ENCODE measurements at places on chromosomes 3 and 15.

DNA sequence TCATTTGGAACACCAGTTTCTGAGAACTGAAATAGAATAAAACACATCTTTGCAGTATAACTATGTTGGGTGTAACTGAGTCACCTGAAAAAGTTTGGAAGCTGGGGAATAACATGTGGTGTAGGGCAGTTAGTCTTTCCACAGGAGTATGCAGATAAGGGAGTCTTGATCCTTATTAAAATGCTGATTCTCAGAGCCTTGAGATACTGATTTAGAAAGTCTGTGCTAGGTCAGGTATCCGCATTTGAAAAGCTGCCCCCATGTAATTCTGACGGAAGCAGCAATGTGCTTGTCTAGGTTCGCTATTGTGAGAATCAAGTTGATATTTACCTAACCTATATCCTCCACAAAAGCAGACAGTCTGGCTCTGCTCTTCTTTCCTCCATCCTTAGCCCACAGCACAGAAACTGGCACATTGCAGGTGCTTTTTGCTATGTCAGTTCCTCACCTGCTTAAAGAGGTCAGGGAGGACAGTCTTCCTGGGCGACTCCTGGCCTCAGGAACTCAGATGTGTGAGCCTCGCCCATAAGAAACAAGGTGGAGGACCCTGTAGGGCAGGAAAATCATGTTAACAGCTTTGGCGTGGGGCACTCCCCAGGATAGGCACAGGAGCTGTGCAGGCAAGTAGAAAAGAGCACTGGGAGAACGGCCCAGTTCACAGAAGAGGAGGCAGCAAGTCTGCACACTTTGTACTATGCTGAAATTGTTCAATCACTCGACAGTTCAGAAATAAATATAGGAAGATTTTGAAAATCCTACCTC lies 27.6 kb upstream of the SRPRB start:
- no peak for DNase-seq

DNA sequence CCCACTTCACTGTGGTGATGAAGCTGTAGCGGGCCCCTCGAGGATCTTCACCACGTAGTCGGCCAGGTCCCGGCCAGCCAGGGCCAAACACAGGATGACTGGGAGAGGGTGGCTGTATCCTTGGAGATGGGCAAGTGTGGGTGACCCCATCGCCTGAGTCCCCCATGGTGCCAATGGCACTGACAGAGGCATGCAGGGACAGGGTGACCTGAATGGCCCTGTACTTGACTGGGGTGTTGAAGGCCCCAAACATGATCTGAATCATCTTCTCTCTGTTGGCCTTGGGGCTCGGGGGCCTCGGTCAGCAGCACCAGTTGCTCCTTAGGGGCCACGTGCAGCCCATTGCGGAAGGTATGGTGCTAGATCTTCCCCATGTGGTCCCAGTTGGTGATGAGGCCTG lies 17.1 kb upstream of the AP3B2 start:
- DNase-seq: no peak

DNA sequence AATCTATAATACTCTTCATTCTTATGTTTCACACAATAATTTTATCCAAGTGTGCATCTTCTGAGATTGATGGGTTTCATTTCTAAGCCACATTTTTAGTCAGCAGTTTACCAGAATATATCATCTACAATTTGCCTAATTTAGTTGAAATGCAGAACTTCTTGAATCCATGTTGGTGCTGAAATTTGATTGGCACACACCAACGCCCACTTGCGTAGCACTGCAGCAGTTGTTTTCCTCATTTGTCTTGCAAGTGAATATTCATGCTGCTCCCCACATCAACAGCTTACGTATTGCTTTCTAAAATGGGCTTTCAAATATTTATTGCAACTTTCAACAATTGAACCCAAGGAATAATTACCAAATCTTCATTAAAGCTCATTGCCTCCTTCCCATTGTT lies 87.8 kb upstream of the CTDSPL start:
- no peak for DNase-seq

DNA sequence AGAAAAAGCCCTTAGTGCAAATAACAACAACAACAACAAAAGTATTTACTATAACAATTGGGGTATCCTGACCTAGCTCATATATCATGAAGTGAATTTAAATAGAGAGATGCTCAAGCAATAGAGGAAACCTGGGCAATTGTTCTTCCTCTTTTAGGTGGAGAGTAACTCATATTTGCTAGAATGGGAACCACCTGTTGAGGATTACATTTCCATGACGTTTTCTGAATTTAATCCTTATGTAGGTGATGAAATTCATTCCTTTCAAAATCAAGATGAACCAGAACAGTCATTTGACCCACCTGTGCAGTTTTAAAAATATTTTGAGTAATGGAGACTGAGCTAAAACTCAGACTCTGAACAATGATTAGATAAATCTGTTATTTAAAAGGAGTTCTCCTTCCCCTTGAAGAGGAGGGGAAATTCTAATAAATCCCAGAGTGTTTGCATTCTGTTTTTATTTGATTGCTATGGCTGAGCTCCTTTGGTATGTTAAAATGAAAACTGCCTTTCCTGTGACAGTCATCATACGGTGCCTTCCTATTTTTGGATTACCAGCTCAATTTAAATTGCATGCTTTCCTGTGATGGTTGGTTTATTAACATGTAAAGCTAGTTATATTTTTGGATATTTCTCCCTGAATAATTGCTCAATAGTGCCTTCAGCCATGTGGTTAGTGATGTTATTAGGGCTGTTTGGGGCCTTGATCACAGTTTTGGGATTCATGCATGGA lies 24.3 kb downstream of the VPS8 start:
- DNase-seq: no peak

- DNase-seq: no peak
Measured at GRCh38 chr3:46412786-46413298, 5.8 kb downstream of the CCRL2 start.

DNA sequence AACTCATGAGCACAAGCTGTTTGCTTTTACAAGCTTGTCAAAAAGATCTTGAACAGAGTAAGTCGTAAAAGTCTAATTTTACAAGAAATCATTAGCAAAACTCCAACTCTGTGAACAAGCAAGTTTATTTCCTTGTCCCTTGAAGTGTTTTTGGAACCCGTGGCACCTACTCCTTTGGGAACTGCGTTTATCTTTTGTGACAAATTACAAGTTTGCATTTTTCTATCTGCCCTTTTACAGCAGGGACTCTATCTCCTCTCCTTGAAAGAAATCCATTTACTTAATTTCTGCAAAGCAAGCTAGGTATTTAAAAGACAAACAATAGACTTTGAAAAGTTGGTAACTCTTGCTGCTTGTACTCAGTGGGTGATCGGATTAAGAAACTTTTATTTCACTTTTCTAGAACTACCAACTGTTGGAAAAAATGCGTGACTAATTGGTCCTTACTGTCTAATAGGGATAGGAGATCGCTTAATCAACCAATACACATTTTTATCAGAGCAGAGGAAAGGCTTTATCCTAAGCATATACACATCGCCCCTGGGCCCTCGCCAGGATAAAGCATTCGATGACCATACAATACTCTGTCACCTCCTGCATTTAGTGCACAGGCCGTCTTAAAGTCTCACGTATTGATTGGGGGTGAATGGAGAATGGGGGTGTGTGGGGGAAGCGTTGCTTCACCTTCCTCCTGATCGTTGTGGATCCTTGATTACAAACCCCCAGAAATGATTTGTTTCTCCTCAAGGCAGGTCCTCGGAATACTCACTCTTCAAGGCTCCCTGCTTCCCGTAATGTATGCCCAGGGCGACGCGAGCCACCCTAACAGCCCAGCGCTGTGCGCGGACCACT lies 1.7 kb downstream of the PRTG start:
- DNase-seq: no peak

All from NCI-H1930 (cell line).